CMK (cell line): ENCODE measurements at places on chromosomes 13 and 19.

GRCh38 chr13:98556968-98557631 lies 19.8 kb downstream of the STK24 start:
- no peak for DNase-seq

- no peak for DNase-seq
Measured at GRCh38 chr19:29662604-29663404, 2.5 kb upstream of the PLEKHF1 start.

DNA sequence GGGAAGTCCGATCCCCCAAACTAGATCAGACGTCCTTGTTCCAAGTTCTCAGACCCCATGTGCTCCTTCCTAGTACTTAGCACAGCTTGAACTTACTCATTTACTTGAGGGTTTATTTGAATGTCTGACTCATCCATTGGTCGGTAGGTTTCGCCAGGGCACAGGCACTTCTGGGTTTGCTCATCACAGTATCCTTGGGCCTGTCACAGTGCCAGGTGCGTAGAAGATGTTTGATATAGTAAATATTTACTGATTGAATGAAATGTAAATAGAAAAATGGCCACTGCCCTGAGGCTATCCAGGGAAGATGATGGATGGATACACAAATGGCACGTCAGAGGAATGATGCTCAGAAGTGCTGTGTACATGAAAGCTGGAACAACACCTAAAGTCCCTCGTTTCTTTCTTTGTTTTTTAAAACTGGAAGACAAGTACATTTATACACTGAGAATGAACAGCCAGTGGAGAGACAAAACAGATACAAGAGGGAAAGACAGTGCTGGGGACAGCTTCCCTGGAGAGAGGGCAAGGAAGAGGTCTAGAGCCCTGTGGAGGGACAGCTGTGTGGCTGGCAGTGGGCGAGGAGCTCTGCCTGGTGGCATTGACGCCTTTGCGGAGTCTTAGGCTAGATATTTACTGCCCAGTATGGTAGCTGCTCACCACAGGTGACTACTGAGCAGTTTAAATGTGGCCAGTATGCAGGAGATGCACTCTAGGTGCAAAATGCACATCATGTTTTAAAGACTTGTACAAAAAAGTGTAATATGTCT lies 31.2 kb upstream of the KL start:
- no peak for DNase-seq

DNA sequence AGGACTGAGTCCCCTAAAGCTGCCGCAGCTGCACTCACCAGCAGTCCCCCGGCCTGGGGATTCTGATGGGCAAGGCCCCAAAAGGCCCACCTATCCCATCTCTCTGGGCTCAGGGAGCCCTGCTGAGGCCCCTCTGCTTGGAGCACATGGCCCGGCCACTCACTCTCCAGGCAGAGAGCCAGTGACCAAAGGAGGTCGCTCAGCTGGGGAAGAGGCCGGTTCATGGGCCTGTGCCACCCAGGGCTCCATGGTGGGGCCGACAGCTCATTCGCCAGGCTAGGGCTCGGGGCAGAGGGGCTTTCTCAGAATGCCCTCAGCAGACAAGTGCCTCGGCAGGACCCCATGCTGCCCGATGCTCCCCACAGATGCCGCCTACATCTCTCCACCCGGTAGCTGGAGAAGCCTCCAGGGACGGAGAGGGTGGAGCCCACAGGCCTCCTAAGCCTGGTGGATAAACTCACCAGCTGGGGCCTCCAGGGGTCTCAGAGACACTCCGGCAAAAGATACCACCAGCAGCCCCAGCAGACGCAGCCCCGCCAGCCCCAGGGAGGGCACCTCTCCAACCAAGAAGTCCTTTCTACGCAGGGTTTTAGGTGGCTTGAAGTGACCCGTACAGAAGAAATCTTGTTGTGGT lies 54.4 kb downstream of the MLLT1 start:
- DNase-seq, result no peak

- DNase-seq, result no peak
Measured at GRCh38 chr13:80555796-80556678, 215.1 kb upstream of the SPRY2 start.
